ENCODE measurements at places on chromosomes 5 and 9. TPM values are rescaled to one million over a fixed set of nuclear protein-coding genes. Genes with fewer than 3 reads are reported as not detected.

GRCh38 chr9:93173365-93174051 lies 10.4 kb upstream of the WNK2 start:
- no peaks in the 10 kb centered on the region for H3K27me3 ChIP-seq
- peak overlapping the region; percentile 33 for H3K27ac ChIP-seq
- no peak overlapping the region for H3K4me3 ChIP-seq
- peaks cover 30% of the 10 kb centered on the region for H3K4me1 ChIP-seq

DNA sequence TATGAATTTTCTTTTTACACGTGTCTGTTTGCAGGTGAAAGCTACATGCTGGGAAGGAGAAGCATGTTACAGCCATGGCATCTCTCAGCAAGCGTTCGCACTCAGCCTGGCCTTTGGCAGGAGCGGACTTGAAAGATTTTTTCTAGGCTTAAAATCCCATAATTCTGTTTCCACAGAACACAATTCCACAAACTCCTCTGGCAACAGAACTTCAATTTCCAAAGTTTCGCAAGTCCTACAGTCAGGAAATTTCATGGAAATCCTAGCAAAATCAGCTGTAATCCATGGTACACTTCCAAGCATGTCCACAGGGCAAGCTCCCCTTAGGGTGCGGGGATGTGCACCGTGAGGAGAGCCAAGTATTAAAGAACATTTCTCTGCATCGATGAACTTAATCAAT lies 35.9 kb downstream of the SUB1 start:
- no peak overlapping the region for H3K27ac ChIP-seq
- no peaks in the 10 kb centered on the region for H3K27me3 ChIP-seq
- H3K4me3 ChIP-seq = no peak overlapping the region
- DNase-seq = no peak
- H3K4me1 ChIP-seq = no peaks in the 10 kb centered on the region
- H3K36me3 ChIP-seq = no peaks in the 10 kb centered on the region

DNA sequence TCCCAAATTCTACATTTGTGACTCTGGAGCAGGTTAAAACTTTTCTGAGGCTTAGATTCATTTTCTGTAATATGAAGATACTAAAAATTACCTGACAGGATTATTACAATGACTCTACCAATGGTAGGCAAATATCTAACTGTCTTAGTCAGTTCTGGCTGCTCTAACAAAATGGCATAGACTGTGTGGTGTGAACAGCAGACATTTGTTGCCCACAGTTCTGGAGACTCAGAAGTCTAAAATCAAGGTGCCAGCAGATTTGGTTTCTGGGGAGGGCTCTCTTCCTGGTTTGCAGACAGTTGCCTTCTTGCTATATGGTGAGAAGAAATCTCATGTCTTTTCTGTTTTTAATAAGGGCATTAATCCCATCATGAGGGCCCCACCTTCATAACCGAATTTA lies 245.1 kb downstream of the MAST4 start:
- no peak overlapping the region for H3K4me3 ChIP-seq
- no peak overlapping the region for H3K27ac ChIP-seq
- H3K36me3 ChIP-seq = no peaks in the 10 kb centered on the region
- H3K4me1 ChIP-seq = no peaks in the 10 kb centered on the region
- no peak for DNase-seq

Gene VPS13A
- polyA plus RNA-seq = 15.2 TPM

GRCh38 chr9:101375546-101375945 lies 9.3 kb downstream of the BAAT start:
- H3K36me3 ChIP-seq = no peaks in the 10 kb centered on the region
- H3K27ac ChIP-seq = no peak overlapping the region
- DNase-seq = no peak

Gene TMC1
- not detected for polyA plus RNA-seq

DNA sequence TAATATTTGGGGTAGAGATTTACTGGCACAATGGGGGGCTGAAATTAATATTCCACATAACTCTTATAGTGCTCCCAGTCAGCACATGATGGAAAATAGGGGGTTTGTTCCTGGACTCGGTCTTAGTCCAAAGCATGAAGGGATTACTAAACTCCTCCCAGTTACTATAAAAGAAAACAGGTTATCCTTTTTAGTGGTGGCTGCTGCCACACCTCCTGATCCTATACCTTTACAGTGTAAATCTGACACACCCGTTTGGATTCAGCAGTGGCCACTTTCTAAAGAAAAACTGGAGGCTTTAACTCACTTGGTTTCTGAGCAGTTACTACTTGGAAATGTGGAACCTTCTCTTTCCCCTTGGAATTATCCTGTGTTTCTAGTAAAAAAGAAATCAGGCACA lies 572.9 kb upstream of the PTGER4 start:
- no peak overlapping the region for H3K27ac ChIP-seq
- H3K27me3 ChIP-seq = no peaks in the 10 kb centered on the region
- no peak overlapping the region for H3K4me3 ChIP-seq

DNA sequence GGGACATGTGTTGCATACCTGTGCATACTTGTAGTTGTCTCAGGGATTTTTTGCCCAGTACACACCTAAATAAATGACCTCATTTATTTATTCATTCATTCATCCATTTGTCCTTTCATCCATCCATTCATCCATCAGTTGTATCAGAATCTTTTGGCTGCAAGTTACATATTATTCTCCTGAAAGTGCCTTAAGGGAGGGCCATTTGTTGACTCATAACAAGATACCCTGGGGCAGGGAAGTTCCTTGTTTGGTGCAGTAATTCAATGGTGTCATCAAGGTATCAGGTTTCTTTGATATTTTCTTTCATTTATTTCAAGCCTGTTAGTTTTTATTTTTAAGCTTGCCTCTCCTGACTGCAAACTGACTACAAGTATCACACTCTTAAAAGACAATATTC lies 597.9 kb upstream of the TLE4 start:
- H3K27ac ChIP-seq = no peak overlapping the region
- H3K4me1 ChIP-seq = no peaks in the 10 kb centered on the region
- no peaks in the 10 kb centered on the region for H3K36me3 ChIP-seq
- no peaks in the 10 kb centered on the region for H3K27me3 ChIP-seq

DNA sequence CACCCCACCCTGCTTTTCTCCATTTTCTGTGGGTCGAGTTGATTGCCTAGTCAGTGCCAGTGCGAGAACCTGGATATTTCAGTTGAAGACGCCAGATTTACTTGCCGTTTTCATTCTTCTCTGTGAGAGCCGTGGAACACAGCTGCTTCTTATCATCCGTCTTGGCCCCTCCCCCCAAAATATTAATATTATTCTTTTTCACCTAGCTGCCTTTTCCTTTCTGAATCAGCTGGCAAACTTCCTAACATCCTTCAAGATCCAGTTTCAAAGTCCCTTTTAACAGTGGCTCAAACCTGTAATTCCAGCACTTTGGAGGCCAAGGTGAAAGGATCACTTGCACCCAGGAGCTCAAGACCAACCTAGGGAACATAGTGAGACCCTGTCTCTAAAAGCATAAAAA lies 117.1 kb upstream of the RASA1 start:
- H3K27me3 ChIP-seq = no peaks in the 10 kb centered on the region
- DNase-seq = no peak
- H3K27ac ChIP-seq = no peak overlapping the region
- no peak overlapping the region for H3K4me3 ChIP-seq

GRCh38 chr5:1293416-1294205 lies 1.3 kb downstream of the TERT start:
- H3K4me3 ChIP-seq = no peak overlapping the region
- peaks cover 16% of the 10 kb centered on the region for H3K4me1 ChIP-seq
- peaks cover 40% of the 10 kb centered on the region for H3K27me3 ChIP-seq
- H3K27ac ChIP-seq = no peak overlapping the region
- no peaks in the 10 kb centered on the region for H3K36me3 ChIP-seq

- no peak overlapping the region for H3K4me3 ChIP-seq
- DNase-seq = no peak
- H3K27me3 ChIP-seq = no peaks in the 10 kb centered on the region
- H3K36me3 ChIP-seq = no peaks in the 10 kb centered on the region
- peaks cover 47% of the 10 kb centered on the region for H3K4me1 ChIP-seq
These were observed 698 bp upstream of the TGFBI start for GRCh38 chr5:136028090-136028489.

- DNase-seq = no peak
- peaks cover 51% of the 10 kb centered on the region for H3K4me1 ChIP-seq
- H3K36me3 ChIP-seq = no peaks in the 10 kb centered on the region
- H3K27me3 ChIP-seq = no peaks in the 10 kb centered on the region
These were observed 27.9 kb downstream of the KDM4C start for GRCh38 chr9:6785682-6786081.

DNA sequence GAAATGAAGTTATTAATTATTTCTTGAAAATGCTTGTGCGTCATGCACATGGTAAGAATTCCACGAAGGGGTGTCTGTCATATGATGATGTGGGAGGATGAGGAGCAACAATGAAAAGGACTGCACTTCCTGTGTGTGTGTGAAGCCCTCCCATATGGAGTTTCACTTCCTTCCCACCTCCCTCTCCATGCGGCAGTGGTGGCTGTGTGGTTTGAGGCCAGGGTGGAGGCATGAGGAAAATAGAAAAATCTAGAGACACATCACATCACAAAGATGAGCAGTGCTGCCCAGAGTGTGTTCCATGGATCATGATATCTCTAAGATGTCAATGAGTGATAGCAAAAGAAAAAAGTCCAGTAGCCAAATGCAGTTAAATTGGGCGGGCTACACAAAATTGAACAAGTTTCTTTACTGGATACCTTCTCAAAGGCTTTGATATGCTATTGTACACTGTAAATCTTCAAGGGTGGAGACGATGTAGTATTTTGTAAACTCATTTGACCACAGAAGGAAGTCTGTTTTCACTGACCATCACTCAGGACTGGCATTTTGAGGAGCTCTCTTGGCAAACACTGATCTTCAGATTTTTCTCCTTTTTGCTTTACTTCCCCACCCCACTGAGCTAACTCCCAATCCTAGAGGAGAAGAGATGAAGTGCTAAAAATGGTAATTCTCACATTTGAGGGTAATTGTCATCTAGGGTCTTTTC lies 55.7 kb upstream of the EQTN start:
- no peak overlapping the region for H3K27ac ChIP-seq
- peaks cover 73% of the 10 kb centered on the region for H3K4me1 ChIP-seq
- no peak overlapping the region for H3K4me3 ChIP-seq

- DNase-seq = no peak
- H3K27ac ChIP-seq = no peak overlapping the region
- H3K27me3 ChIP-seq = no peaks in the 10 kb centered on the region
- no peak overlapping the region for H3K4me3 ChIP-seq
- no peaks in the 10 kb centered on the region for H3K36me3 ChIP-seq
These were observed 869.4 kb upstream of the NUDT12 start for GRCh38 chr5:104431981-104432380.

DNA sequence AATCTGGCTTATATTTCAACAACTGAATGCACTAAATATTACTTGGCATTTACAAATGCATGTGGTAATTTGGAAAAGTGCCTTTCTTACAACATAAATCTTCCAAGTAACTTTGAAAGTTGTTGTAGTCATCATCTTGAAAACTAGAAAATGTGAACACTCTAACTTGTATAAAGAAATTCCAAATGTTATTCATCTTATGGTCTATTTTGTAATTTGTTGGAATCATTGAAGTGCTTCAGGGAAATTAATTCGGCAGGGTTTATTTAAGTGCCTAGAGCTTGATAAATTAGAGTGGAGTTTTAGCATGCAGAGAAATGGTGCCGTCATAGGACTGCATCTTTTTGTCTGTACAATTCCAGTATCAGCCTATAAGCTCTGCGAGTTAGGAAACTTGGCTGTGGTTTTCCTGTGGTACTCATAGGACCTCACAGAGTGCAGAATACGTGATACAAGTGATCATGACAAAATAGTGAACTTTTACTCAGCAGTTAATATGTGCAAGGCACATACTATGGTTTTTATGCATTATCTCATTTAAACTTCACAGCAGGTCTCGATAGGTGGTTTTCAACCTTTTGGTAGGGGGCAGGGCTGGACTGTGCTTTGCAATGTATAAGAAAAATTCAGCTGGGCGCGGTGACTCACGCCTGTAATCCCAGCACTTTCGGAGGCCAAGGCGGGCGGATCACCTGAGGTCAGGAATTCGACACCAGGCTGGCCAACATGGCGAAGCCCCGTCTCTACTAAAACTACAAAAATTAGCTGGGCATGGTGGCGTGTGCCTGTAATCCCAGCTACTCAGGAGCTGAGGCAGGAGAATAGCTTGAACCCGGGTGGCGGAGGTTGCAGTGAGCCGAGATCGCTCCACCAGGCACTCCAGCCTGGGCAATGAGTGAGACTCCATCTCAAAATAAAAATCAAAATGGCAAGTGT lies 79.6 kb downstream of the RAI14 start:
- no peak overlapping the region for H3K4me3 ChIP-seq
- no peak for DNase-seq
- peaks cover 16% of the 10 kb centered on the region for H3K4me1 ChIP-seq
- no peak overlapping the region for H3K27ac ChIP-seq

DNA sequence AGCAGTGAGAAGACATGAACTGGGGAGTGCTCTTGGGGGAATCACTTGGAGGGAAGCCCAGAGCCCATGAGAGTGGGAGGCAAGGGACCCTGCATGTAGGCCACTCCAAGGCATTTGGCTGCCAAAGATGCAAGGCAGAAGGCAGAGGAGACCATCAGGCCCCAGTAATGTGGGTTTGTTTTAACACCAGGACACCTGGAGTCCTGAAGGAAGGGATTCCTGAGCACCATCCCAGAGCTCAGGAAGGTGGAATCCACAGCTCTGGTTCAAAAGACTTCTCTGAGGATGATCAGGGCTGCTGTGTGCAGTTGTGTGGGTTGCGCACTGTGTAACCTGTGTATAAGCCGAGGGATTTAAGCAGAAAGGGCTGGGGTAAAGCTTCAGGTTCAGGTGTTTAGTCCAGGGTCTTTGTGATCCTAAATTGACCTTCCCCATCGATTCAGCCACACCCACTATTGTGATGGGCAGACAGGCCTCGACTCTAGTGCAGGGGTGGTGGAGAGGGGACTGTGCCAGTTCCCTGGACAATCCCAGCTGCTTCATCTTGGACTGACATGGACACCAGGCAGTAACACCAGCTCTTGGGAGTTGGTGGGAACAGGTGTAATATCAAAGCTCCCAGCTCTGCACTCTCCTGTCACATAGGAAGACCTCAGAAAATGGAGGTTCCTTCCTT lies 11.0 kb downstream of the B4GALT7 start:
- no peak overlapping the region for H3K4me3 ChIP-seq
- DNase-seq = no peak
- no peaks in the 10 kb centered on the region for H3K27me3 ChIP-seq
- H3K36me3 ChIP-seq = peaks cover 9% of the 10 kb centered on the region
- H3K4me1 ChIP-seq = peaks cover 7% of the 10 kb centered on the region
- no peak overlapping the region for H3K27ac ChIP-seq

DNA sequence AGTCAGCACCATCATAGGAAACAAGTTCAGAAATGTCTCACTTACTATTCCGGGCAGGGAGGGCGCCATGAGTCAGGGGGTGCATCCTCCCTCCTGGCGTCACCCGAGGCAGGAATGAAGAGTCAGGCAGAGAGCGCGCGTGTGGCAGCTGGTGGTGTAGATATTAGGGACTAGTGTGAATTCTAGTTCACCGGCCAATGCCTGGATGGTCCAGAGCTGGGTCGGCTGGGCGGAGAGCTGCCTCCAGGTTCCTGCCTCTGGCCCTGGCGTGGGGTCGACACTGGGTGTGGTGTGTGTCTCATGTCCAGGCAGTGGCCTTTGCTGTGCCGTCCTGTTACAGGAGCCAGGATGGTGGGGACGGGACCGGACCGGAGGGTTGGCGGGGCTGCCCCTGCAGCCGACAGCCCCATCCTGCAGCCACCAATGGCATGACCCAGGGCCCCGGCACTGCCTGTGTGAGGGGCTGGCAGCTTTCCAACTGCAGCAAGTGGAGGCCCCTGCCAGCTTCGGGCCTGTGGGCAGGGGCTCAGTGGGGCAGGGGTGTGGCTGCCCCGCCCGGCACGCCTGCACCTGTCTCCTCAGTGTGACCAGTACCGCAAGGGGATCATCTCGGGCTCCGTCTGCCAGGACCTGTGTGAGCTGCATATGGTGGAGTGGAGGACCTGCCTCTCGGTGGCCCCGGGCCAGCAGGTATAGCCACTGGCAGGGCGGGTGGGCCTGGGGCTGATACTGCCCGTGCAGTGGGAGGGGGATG lies 9.1 kb downstream of the DIPK1B start:
- DNase-seq = peak; percentile 76
- H3K27ac ChIP-seq = no peak overlapping the region
- peaks cover 81% of the 10 kb centered on the region for H3K4me1 ChIP-seq
- H3K27me3 ChIP-seq = peaks cover 5% of the 10 kb centered on the region
- H3K4me3 ChIP-seq = no peak overlapping the region
